ENCODE measurements at places on chromosomes 11 and 22. TPM values are rescaled to one million over a fixed set of nuclear protein-coding genes. Genes with fewer than 3 reads are reported as not detected.
A peak's percentile ranks its signal among the peaks of the same experiment; 100 is the strongest.

- DNase-seq, result peak; percentile 52
- peaks cover 4% of the 10 kb centered on the region for H3K36me3 ChIP-seq
- H3K27ac ChIP-seq, result no peak overlapping the region
- no peak overlapping the region for H3K4me3 ChIP-seq
- no peaks in the 10 kb centered on the region for H3K4me1 ChIP-seq
- H3K27me3 ChIP-seq, result no peaks in the 10 kb centered on the region
Measured at GRCh38 chr11:65880844-65881421, 1.3 kb downstream of the CTSW start.

- no peaks in the 10 kb centered on the region for H3K4me1 ChIP-seq
- no peaks in the 10 kb centered on the region for H3K27me3 ChIP-seq
- H3K27ac ChIP-seq, result no peak overlapping the region
- no peak for DNase-seq
Measured at GRCh38 chr22:34534101-34534500, 531.9 kb upstream of the ISX start.

DNA sequence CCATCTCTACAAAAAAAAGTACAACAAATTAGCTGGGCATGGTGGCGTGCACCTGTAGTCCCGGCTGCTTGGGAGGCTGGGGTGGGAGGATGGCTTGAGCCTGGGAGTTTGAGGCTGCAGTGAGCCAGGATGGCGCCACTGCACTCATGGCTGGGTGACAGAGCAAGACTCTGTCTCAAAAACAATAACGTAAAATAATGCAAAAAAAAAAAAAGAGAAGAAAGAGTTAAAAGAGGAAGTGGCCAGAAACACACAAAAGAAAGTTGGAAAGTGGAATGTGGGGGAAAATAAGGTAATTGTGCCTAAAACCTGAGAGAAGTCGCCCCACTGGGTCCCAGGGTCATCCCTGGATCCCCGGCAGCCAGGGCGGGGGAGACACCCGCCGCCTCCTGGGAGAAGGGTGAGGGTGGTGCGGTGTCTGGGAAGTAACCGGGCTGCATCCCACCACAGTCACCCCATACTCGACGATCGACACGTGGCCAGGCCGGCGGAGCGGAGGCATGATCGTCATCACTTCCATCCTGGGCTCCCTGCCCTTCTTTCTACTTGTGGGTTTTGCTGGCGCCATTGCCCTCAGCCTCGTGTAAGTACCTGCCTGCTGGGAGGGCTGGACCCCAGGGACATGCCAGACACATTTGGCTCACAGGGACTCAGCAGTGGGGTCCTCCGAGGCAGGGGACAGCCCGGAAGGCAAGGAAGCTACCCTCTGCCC lies 8.1 kb downstream of the UPK3A start:
- H3K27me3 ChIP-seq, result no peaks in the 10 kb centered on the region
- no peak for DNase-seq
- no peaks in the 10 kb centered on the region for H3K36me3 ChIP-seq
- H3K27ac ChIP-seq, result no peak overlapping the region

- H3K27ac ChIP-seq, result no peak overlapping the region
- no peaks in the 10 kb centered on the region for H3K4me1 ChIP-seq
- H3K4me3 ChIP-seq, result no peak overlapping the region
- H3K27me3 ChIP-seq, result no peaks in the 10 kb centered on the region
Measured at GRCh38 chr11:7490535-7490934, 5.2 kb downstream of the OLFML1 start.

- no peak for DNase-seq
- no peaks in the 10 kb centered on the region for H3K4me1 ChIP-seq
- H3K27me3 ChIP-seq, result no peaks in the 10 kb centered on the region
- H3K4me3 ChIP-seq, result no peak overlapping the region
- H3K36me3 ChIP-seq, result no peaks in the 10 kb centered on the region
- H3K27ac ChIP-seq, result no peak overlapping the region
Measured at GRCh38 chr11:120135838-120136237, 2.1 kb downstream of the TRIM29 start.

DNA sequence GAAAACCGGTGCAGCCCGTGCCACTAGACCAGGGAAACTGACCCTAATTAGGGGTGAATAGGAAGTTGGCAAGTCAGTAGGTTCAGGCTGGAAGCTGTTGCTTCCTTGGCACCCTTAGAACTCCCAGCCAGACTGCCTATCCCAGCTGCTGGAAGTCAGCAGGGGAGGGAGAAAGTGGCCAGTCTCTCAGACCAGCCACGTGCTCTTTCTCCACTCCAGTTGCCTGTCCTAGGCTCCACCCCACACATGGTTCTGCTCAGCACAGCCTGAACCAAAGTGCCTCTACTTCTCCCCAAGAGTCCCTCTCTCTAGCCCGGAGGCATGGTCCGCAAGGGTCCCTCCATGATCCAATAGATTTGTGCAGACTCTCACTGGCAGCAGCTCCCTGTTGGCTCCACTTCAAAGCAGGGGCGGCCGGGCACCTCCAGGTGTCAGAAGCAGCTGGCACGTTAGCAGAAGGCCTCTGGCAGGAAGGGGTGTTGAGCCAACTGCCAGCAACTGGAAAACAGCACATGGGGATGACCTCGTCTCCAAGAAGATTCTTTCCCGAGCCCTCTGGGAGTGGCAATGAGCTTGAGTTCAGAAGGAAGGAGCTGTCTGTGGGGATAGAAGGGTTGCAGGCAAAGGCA lies 27.7 kb downstream of the ARFGAP2 start:
- H3K27ac ChIP-seq, result peak overlapping the region; percentile 54
- no peaks in the 10 kb centered on the region for H3K27me3 ChIP-seq
- H3K36me3 ChIP-seq, result no peaks in the 10 kb centered on the region
- no peak overlapping the region for H3K4me3 ChIP-seq
- peaks cover 28% of the 10 kb centered on the region for H3K4me1 ChIP-seq

GRCh38 chr22:37090920-37091695 lies 18.4 kb downstream of the TMPRSS6 start:
- no peak overlapping the region for H3K4me3 ChIP-seq
- no peak overlapping the region for H3K27ac ChIP-seq
- H3K27me3 ChIP-seq, result peaks cover 3% of the 10 kb centered on the region
- no peaks in the 10 kb centered on the region for H3K36me3 ChIP-seq
- peak; percentile 9 for DNase-seq

DNA sequence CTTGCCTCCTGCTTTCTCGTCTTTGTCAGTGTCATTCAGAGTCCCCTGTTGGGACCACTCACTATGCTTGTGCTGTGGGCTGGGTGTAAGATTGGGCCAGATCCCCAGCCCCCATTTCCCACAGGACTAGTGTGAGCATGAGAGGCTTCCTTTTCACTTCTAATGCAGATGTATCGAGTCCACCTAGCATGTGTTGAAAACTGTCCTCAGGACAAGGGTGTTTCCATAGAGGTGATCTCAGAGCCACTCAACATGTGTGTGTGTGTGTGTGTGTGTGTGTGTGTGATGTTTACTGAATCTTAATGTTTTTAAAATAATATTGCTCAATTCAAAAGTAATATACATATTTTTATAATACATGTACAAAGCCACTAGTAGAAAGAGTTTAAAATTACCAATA lies 11.4 kb upstream of the CD44 start:
- H3K27me3 ChIP-seq, result no peaks in the 10 kb centered on the region
- H3K4me1 ChIP-seq, result no peaks in the 10 kb centered on the region
- no peak overlapping the region for H3K4me3 ChIP-seq
- no peak for DNase-seq

GRCh38 chr11:130431331-130431773 lies 2.9 kb upstream of the ADAMTS8 start:
- no peaks in the 10 kb centered on the region for H3K36me3 ChIP-seq
- no peak overlapping the region for H3K27ac ChIP-seq
- DNase-seq, result peak; percentile 85
- no peak overlapping the region for H3K4me3 ChIP-seq

- no peak for DNase-seq
- H3K27ac ChIP-seq, result no peak overlapping the region
- H3K4me3 ChIP-seq, result no peak overlapping the region
- no peaks in the 10 kb centered on the region for H3K36me3 ChIP-seq
- H3K4me1 ChIP-seq, result no peaks in the 10 kb centered on the region
Measured at GRCh38 chr11:85750646-85751045, 60.3 kb downstream of the SYTL2 start.

DNA sequence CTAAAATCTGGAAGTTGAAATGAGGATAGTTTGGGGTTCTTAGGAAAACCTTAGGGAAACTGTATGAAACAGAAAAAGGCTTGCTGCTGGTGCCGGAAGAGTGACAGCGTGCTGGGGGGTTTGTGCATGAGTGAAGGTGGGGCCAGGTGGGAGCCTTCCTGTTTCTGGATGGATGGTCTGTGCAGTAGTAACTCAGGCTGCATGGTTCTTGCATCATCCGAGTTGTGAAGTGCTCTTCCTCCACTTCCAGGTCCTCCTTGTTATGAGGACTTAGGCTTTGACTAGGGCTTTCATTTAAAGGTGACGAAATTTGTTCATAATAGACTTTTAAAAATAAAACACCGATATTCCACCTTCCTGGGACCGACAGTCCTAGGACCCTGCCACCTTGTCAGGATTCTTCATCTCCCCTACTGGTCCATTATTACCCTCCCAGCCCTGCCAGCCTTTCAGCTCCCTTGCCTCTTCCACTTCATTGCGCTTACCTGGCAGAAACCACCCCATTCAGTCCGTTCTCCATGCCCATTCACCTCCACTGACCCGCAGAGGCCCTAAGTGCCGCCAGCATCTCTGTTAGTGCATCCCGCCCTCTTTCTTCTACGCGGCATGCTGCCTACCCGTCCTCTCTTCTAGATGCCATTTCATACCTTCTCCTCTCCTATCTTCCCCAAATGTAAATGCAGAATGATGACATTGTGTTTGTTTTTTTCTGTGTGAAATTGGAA lies 47.3 kb downstream of the PPFIA1 start:
- no peak overlapping the region for H3K4me3 ChIP-seq
- no peaks in the 10 kb centered on the region for H3K27me3 ChIP-seq
- H3K36me3 ChIP-seq, result peaks cover 4% of the 10 kb centered on the region
- H3K27ac ChIP-seq, result no peak overlapping the region
- DNase-seq, result no peak

GRCh38 chr11:108012139-108012725 lies 3.5 kb downstream of the CUL5 start:
- no peaks in the 10 kb centered on the region for H3K27me3 ChIP-seq
- no peak for DNase-seq
- no peaks in the 10 kb centered on the region for H3K36me3 ChIP-seq
- H3K27ac ChIP-seq, result no peak overlapping the region
- no peak overlapping the region for H3K4me3 ChIP-seq
- H3K4me1 ChIP-seq, result no peaks in the 10 kb centered on the region

DNA sequence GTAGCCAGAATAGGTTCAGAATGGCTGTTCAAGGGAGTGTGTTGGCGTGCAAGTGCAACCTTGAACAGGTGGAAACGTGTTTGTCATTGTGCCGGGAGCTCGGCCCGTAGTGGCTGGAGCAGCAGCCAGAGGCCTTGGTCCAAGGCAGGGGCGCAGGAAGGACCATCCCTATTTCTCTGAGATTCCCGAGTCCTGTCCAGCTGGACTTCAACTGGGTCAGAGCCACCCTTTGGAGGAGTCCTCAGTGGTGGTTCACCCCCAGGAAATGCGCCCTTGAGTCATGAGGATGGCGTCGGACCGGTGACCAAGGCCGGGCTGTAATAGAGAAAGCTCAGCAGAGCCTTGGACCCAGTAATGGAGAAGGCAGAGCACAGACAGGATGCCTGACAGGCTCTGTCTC lies 1402.0 kb downstream of the BRD1 start:
- H3K36me3 ChIP-seq, result no peaks in the 10 kb centered on the region
- no peak overlapping the region for H3K27ac ChIP-seq
- no peak overlapping the region for H3K4me3 ChIP-seq
- H3K4me1 ChIP-seq, result no peaks in the 10 kb centered on the region
- DNase-seq, result no peak

- no peaks in the 10 kb centered on the region for H3K27me3 ChIP-seq
- no peak for DNase-seq
- peaks cover 23% of the 10 kb centered on the region for H3K4me1 ChIP-seq
- H3K36me3 ChIP-seq, result no peaks in the 10 kb centered on the region
Measured at GRCh38 chr11:19075636-19076035, 15.1 kb upstream of the MRGPRX2 start.

DNA sequence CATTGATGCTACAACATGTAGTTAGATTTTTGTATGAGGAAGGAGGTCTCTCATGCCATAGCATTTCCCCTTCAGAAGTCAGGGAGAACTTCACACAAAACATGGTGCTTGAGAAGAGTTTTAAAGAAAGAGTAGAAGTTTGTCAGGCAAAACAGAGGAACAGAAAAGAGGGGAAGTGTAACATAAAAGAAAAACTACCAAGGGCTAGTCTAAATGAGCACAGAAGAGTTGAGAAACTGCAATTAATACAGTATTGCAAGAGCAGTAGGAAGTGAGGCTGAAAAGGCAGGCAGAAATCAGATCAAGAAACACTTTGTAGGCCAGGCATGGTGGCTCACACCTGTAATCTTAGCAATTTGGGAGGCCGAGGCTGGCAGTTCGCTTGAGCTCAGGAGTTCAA lies 61.0 kb downstream of the FAM168A start:
- H3K4me3 ChIP-seq, result no peak overlapping the region
- H3K27ac ChIP-seq, result no peak overlapping the region
- no peaks in the 10 kb centered on the region for H3K27me3 ChIP-seq
- H3K36me3 ChIP-seq, result no peaks in the 10 kb centered on the region

DNA sequence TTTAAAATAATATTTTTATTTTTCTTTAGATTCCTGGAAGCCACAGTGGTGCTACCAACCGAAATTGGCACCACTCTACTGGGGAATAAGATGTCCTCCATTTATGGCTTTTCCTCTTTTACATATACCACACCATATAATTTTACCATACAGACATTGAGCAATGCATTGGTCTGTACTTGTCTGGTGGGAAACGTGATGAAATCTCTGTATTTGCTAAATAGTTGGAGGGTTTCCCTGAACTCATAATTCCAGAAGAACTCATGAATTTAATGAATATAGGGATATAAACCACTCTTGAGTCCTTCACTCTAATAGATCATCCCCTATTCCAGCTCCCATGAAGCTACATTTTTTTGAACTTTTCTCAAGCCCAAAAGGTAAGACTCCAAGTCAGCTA lies 28.0 kb upstream of the MMP13 start:
- no peaks in the 10 kb centered on the region for H3K36me3 ChIP-seq
- no peaks in the 10 kb centered on the region for H3K4me1 ChIP-seq
- H3K4me3 ChIP-seq, result no peak overlapping the region
- no peak overlapping the region for H3K27ac ChIP-seq
- H3K27me3 ChIP-seq, result no peaks in the 10 kb centered on the region

- H3K4me3 ChIP-seq, result no peak overlapping the region
- no peak for DNase-seq
- H3K36me3 ChIP-seq, result no peaks in the 10 kb centered on the region
- no peak overlapping the region for H3K27ac ChIP-seq
- H3K4me1 ChIP-seq, result no peaks in the 10 kb centered on the region
- no peaks in the 10 kb centered on the region for H3K27me3 ChIP-seq
Measured at GRCh38 chr11:16049611-16050010, 306.7 kb downstream of the SOX6 start.

GRCh38 chr22:23862103-23862502 lies 4.4 kb downstream of the SLC2A11 start:
- no peak for DNase-seq
- no peaks in the 10 kb centered on the region for H3K36me3 ChIP-seq
- no peaks in the 10 kb centered on the region for H3K27me3 ChIP-seq
- no peaks in the 10 kb centered on the region for H3K4me1 ChIP-seq
- H3K27ac ChIP-seq, result no peak overlapping the region
- H3K4me3 ChIP-seq, result no peak overlapping the region

TTC36 gene
- 0.79 TPM for total RNA-seq

LINC01488 gene
- not detected for total RNA-seq

SOX10 gene
- 0.56 TPM for total RNA-seq

CLDN5 gene
- total RNA-seq, result 3.5 TPM

OR8G1 gene
- not detected for total RNA-seq

ZNF280B gene
- total RNA-seq, result 0.65 TPM

GRK3 gene
- 7.6 TPM for total RNA-seq

CHRM1 gene
- total RNA-seq, result 0.12 TPM

FXYD6 gene
- total RNA-seq, result 9.7 TPM

CD59 gene
- 191 TPM for total RNA-seq

RAB39A gene
- 0.73 TPM for total RNA-seq

PTGDR2 gene
- 0.59 TPM for total RNA-seq

RAPSN gene
- total RNA-seq, result 0.31 TPM
